ENCODE measurements at places on chromosomes 13 and 19.

DNA sequence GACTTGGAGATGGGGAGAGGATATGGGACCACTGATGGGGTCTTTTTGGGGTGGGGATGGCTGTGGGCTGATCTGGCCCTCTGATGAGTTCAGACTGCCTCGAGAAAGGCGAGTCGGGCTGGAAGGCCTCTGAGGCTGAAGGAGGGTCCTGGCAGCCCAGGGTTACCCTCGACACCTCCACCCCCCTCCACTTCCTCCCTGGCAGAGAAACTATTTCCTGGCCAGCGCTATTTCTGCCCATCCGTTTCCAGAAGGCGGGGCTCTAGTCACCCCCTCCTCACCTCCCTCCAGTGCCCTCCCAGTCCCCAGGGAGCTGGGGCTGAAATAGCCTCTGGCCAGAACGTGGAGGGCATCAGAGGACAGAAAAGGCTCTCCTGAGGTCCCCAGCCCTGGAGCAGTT, 9.7 kb downstream of the EXOC3L2 start:
- no peak for DNase-seq

DNA sequence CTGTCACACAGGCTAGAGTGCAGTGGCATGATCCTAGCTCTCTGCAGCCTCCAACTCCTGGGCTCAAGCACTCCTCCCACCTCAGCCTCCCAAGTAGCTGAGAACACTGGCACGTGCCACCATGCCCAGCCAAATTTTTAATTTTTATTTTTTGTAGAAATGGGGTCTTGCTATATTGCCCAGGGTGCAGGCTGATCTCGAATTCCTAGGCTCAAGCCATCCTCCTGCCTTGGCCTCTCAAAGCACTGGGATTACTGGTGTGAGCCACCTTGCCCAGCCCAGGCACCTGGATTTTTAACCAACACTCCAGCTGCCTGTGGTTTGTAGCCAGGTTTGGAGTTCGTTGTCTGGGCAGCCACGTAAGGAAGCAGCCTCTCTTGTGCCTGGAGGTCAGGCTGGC, 9.3 kb upstream of the PEPD start:
- no peak for DNase-seq

GRCh38 chr19:50434525-50434924, 1.8 kb downstream of the MYBPC2 start:
- no peak for DNase-seq

DNA sequence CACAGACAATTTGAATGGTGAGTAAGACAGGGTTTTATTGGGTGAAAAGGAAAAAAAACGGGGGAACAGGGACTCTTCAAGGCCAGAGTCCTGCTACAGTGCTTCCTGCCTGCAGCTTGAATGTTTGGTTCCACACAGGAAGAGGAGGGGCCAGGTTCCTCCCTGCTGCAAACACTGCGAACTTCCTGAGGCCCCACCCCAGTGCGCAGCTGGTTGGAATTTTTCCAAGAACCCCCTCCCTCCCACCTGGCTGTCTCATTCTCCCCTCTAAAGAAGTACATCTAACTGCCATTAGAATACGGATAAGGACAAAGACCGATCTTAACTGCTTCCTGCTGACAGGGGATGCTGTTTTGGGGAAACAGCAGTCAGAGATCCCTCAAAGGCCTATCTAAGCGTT, 184.9 kb downstream of the GGACT start:
- DNase-seq, result no peak

DNA sequence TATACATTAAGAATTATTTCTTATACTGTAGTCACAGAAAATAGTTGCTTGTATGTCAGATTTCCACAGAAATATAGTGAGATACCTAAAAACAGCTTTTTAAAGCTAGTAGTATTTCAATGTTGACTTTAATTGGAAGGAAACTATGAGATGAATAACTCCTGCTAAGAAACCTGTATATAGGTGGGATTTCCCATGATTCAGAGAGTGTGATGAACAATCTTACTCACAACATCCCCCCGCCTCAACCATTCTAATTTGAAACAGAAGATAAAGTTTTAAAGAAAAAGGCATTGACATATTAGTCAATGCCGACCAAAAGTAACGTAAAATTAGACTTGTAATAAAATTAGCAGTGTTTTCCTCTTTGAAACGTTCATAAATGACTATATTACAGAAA, 1.4 kb upstream of the MIR17HG start:
- no peak for DNase-seq

- no peak for DNase-seq
Measured at GRCh38 chr19:21693399-21693798, 74.0 kb downstream of the ZNF100 start.

DNA sequence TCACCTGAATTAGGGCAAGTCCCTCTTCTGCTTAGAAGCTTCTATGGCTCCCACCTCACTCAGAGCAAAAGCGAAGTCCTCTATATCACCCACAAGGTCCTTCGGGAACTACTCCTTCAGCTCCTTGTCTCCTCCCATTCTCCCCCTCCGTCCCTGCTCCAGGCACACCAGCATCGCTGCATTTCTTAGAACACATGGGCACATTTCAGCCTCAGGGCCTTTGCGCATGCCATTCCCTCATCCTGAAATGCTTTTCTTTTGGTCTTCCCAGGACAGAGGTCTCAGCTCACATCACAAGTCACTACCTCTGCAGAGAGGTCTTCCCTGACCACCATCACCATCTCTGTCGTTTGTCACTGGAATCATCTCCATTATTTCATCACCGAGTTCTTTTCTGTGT, 4.0 kb downstream of the S1PR5 start:
- no peak for DNase-seq

DNA sequence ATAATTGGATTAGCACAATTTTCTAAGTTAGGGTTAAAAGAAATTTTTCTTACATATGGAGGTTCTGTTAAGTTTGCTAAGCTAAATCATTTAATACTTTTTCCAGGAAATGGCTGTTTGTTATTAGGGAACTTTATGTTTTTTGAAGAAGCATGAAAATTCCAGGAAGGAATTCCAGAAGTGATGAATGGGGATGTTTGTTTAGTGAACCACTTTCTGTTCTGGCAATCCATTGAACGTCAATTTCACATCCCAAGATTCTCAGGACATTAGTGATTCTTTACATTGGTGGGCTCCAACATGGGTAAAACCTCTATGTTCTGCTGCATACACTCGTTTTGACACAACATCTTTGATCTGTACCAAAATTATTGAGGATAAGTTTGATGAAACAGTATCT, 534.4 kb downstream of the IRS2 start:
- no peak for DNase-seq

- DNase-seq, result no peak
Measured at GRCh38 chr19:35671818-35672217, 5.5 kb downstream of the UPK1A start.

- DNase-seq, result peak; percentile 54
Measured at GRCh38 chr19:50427997-50428425, 4.7 kb upstream of the MYBPC2 start.

DNA sequence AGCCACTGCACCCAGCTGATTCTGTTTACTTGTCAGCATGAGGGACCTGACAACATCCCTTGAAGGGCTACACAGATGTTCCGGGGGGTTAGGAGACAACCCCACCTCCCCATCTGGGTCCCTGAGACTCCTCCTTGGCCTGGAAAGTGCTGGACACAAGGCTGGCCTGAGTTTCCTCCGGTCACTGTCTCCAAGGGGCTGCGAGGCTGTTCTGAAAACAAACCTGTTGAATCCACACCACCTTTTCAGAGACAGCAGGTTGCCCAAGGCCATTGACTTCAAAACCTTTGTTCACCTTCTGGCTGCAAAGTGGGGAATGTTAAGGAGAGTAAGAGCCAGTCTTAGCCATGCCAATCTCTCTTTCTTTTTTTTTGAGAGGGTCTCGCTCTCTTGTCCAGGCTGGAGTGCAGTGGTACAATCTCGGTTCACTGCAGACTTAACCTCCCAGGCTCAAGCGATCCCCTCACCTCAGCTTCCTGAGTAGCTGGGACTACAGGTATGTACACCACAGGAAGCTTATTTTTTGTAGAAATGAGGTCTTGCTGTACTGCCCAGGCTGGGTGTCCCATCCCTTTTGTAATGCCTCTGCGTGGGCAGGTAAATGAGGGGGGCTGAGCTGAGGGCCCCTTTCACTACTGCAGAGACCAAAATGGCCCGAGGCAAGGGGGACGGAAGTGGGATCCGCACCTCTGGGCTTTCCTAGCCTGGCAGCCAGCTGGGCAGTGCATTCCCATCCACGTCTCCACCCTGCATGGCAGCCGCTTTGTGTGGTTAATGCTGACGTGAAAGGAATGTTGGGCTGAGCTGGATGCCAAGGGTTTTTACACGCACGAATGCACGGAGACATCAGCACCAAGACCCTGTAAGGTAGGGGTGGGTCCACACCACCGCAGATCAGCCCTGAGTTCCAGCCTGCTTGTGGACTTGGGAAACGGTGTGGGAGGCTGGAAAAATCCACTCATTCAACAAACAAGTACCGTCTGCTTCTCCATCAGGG, 1.9 kb upstream of the ZNF628 start:
- DNase-seq, result no peak

GRCh38 chr13:87129602-87130300, 541.4 kb upstream of the SLITRK5 start:
- no peak for DNase-seq

DNA sequence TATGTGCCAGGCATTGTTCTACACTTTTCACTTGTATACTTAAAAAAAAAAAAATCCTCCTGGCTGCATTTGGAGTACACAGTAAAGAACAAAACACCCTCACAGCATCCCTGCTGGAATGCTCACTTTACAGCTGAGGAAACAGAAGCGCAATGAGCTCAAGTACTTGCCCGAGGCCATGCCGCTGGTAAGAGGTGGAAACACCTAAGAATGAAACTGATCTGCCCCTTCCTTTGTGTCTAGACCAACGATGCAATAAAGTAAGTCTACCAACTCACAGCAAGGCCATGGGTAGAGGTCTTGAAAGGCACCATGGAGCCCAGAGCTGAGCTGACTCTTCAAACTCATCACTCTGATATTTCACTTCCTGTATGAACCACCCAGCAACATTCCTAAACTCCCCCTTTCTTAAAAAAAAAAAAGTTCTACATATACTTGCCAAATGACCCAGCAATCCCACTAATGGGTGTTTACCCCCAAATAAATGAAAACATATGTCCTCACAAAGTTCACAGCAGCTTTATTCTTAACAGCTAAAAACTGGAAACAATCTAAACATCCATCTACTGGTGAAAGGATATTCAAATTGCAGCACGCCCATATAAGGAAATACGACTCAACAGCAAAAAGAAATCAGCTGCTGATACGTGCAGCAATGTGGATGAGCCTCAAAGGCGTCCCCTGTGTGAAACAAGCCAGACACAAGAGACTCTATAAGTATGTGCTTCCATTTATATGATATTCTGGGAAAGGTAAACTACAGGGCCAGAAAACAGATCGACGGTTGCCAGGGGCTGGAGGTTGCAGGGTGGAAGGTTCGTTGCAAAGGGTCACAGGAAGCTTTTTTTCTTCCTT, 236.6 kb upstream of the MAB21L1 start:
- DNase-seq, result no peak

DNA sequence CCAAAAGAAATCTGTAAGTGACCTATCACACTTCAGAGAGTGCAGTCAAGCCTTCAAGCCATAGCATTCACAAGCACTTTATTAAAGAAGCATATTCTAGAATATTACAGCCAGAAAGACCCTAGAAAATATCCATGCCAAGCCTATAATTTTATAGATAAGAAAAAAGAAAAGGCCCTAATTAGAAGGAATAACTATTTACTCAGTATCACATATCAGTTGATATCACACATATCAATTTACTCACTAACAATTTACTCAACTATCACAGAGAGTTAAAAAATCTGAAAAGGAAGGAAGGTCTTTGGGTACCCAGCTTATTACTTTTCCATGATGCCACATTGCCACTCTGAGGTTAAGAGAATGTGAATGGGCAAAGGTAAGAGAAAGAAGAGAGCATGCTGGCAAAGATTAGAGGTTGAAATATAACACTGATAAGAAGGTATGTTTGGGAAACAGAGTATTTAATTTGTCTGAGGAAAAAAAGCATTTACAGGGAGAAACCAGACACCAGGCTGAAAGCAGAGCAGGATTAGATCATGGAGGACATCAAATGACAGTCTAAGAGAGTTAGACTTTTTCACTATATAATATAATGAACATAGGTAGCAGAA, 186.2 kb downstream of the VWA8 start:
- no peak for DNase-seq

DNA sequence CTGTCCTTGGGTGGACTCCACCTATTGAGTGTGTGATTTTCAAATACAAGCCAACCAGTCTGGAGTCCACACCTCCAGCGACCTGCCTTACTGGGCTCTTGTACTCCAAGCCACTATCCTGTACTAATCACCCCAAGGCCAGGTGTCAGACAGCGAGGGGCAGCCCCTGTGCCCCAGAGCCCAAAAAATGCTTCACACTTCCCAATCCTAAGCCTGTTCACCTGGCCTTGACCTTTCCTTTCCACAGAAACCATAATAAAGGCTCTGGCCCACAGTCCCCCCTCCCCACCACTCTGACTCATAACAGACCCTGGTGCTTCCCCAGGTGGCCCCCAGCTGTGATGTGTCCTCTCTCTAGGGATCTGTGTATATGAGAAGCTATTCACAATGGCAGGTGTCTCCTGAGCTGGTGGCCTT, 3.9 kb downstream of the CD209 start:
- no peak for DNase-seq

DNA sequence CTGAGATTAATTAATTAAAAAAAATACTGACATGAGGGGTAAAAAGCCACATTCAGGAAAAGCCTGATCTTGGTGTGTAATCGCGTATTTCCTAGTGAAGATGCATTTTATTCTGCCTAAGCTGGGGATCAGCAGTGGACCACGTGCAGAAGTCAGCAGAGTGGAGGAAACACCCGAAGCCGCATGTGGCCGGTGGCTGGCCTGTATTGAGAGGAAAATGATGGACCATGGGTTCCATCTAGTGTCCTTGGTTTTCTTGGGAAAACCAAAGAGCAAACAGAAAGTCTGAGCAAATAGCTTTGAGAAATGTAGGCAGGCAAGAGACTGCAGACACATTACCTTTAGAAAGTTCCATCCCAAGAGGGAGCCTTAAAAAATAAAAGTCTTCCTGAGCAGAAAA, 23.7 kb upstream of the SHISA2 start:
- DNase-seq, result no peak

DNA sequence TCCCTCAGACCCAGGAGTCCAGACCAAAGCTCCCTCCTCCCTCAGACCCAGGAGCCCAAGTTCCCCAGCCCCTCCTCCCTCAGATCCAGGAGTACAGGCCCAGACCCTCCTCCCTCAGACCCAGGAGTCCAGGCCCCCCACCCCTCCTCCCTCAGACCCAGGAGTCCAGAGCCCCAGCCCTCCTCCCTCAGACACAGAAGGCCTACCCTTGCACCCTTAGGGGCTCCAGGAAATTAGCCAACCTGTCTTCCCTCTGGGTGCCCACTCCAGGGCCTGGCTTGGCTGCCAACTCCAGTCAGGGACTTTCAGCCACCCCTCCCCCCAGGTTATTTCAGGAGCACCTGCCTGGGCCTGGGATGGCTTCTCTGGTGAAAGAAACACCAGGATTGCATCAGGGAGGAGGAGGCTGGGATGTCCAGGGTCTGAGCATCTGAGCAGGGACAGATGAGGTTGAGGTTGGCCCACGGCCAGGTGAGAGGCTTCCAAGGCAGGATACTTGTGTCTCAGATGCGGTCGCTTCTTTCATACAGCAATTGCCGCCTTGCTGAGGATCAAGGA, at the start of gene FGF21:
TSS of gene FGF21 (plus strand) at position 441 of the 558 bp plus-strand sequence. CDS start 713 bp downstream, outside the sequence.
- no peak for DNase-seq
